ENCODE measurements at places on chromosomes 7 and 10.
A peak's percentile ranks its signal among the peaks of the same experiment; 100 is the strongest.

DNA sequence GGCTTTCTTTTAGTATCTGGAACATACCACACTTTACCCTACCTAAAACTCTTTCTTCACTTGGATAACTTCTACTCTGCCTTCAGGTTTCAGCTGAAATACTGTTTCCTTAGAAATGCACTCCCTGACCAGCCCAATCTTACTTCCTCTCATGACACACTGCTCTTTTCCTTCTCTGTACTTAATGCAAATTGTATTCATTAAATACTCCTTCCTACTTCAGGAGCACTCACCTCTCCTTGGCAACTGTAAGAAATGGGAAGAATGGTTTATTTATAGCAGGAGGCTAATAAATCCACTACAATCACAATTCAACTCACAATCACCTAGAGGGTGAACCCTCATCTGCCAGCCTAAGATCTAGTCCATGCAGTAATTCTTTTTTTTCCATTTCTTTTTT is 15.2 kb downstream of the ZCWPW1 start:
- DNase-seq, result no peak

DNA sequence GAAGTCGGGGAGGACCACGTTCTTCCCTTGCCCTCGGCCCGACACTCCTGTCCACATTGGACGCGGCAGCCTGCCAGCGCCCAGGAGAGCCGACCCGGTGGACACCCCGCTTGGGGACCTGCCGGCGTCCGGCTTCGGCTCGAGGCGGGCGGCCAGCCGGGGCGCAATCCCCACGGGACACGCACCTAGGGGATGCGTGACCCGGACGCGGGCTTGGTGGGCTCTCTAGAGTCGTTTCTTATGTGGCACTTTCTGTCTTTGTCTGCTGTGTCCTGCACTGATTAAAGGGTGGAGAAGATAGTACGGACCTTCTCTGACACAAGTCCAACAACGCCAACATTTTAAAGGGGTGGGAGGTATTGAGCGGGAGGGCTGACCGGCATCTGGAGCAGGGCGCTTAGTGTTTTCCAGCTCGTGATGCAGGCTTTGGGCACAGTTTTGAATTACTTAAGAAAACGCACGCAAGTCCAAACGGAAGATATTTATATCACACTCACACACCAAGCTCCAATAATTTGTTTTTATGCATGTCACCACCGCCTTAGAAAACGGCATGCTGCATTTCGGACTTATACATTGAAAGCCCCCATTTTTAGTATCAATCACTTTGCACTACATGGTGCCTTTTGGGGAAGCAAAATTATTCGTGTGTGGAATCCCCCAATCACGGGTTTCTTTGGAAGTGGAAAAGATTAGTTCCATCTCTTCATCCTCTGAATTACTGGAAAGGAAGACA is 3.9 kb upstream of the SPAG6 start:
- no peak for DNase-seq

DNA sequence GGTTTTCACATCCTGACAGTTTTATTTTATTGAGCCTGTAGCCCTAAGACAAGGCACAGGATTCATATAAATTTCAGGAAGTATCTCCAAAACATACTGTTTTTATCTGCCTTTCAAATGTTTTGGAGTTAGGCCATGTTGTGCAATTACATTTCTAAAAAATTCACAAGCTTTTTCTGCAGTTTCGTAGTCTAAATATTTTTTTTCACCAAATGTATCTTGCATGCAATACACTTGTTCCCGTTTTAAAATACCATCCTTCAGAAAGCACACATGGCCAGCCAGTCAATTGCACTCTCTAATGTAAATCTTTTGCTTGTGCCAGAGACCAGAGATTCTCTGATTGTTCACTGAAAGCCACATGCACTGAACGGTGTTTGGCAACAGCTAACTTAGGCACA is 161.5 kb upstream of the PRKCQ start:
- no peak for DNase-seq

DNA sequence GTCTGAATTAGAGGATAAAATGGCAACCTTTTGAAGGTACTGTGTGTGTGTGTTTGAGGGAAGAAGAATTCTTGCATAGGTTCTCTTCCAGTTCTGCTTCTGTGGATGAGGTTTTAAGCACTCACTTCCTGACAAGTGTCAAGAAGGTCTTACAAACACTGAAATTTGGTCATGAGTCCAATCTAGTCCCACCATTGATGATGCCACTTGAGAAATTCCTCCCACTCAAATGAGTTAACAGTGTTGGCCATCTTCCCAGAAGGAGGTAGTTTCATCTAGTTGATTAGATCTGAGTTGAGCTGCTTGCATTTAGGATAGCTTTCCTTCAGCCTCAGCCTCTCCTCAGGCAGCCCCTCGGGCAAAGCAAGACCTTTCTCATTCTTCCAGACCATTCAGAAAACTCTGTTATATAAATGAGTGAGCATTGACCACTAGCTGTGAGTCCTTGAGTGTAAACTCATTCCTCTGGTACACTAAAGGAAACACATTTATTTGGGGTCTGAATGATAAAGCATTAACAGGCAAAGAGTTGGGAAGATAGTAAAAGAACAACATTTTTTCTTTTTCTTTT is 189.5 kb downstream of the TRIL start:
- peak; percentile 36 for DNase-seq

DNA sequence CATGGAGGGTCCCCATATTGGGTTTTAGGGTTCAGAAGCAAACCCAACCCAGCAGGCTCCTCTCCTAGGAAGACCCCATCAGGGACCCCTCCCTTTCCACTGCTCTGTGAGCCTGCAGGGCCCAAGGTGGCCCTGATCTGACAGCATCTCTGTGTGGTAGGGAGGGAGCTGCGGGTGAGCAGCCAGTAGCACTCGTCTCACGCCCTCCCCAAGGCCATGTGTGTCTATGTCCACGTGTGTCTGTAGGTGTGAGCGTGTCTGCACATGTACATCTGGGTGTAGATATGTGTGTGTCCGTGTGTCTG is 103.5 kb upstream of the FAM20C start:
- no peak for DNase-seq

- DNase-seq, result peak; percentile 11
Observed at GRCh38 chr10:113959383-113959760, 84.3 kb upstream of the ADRB1 start.

DNA sequence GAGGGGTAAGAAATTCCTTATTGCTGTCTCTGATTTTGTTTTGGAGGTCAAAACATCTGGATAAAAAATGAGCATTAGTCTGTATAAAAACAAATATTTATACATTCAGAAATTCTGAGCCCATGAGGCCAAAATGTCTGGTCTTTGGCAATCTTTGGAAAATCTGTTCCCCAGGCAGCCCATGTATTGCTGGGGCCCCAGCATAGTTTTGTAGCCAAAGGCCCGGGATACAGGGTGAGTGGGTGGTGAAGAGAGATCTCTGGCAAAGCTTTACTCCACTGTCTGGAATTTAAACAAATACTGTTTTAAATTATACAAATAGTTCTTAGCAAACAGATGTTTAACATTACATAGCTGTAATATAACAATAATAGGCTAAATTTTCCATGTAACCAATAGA is 134.7 kb upstream of the GALNT17 start:
- DNase-seq, result no peak
